Left lobe of liver (tissue), 2 donors: ENCODE measurements at places on chromosomes 5 and 9. TPM values are rescaled to one million over a fixed set of nuclear protein-coding genes. Genes with fewer than 3 reads are reported as not detected.

GRCh38 chr5:3654515-3654914 is 58.9 kb downstream of the IRX1 start:
- no peak for DNase-seq

GRCh38 chr5:50744776-50745175 is 78.3 kb downstream of the PARP8 start:
- no peak for DNase-seq

DNA sequence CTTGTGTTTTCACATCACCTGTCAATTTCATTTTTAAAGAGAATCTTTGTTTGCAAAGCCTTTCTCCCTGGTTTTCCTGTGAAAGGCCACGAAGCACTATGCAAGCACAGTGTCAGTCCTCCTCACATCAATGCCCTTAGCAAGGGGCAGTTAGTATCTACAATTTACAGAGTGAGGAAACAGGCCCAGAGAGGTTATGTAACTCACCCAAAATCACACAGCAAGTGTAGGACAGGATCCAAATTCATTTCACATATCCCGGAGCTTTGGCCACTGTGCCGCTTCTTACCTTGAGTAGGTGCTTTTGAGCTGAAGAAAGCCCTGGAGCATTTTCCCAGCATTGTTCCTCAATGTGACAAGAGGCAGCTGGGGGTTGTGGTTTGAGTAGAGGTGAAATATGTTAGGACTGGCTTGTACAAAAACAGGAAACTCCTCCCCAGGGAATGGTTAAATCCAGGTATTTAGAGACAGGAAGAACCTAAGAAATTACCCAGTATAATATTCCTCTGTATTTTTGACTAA is 283.8 kb downstream of the NTRK2 start:
- no peak for DNase-seq

DNA sequence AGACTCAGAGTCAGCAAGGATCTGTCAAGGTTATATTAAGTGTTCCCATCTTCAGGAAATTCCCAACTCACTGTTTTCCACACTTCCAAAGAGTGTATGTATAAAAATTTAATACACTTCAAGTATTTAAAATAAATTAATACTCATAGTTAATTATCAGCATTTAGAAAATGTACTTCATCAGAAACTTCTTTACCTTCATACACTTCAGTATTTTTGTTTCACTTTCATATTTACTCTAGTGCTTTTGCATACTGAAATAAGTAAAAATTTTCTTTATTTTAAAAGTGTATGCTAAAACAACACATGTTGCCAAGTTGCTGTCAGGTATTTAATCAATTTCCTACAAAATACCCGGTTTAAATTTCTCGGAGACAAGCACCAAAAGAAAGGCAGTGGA is 16.5 kb downstream of the RICTOR start:
- DNase-seq = no peak

PCAT7 gene
- total RNA-seq = 2.2 TPM

DNA sequence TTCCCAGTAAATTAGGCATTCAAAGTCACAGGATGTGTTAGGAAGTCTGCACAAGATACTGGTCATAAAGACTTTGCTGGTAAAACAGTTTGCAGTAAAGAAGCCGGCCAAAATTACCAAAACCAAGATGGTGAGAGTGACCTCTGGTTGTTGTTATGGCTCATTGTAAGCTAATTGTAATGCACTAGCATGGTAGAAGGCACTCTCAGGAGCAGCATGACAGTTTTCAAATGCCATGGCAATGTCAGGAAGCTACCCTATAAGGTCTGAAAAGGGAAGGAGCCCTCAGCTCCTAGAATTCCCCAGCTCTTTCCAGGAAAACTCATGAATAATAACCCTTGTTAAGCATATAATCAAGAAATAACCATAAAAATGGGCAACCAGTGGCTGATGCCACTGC is 64.3 kb upstream of the TNC start:
- no peak for DNase-seq

DNA sequence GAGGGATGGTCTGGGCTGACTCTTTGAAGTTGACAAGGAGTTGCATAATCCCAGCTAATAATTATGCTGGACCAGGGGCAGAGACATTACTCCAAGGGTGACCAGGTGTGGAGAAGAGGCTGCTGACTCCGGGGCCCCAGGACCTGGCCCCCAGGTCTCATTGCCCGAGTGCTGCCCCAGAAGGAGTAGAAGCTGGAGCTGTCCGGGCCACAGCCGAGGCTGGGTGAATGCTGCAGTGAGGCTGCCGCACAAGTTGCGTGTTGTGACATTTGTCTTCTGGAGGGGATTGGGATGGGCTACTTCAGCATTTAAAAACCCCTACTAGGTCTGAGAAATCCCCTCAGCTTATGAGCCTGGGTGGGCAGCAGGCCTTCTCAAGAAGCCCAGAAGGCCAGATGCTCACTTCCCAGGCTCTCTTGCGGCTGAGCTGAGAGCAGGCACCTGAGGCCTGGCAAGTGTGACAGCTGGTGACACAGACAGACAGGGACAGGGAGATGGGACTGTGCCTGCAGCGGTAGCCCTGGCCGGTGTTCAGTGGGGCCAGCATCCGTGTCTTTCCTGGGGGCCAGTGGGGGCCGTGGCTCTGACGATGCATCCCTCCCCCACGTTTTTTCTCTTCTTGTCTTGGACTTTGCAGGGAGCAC is 122.8 kb downstream of the KCNIP1 start:
- DNase-seq = no peak

DNA sequence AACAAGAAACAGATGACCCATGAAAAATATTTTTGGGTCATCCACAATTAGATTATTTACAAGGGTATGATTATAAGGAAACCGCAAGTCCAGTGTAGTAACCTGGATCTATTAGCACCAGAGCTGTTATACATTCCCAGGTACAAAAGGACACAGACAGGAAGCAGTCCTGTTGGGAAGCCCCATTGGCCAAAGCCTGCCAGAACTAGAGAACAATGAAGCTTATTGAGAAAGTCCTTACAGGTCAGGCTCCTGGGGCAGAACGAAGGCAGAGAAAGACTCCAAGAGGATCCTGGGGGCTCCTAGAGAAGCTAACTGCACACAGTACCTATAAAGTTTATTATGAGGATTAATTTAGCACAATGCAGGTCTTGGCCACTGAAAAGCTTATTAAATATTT is 169.9 kb downstream of the PARP8 start:
- DNase-seq = no peak

LVRN gene
- 0.13 TPM for total RNA-seq

DNA sequence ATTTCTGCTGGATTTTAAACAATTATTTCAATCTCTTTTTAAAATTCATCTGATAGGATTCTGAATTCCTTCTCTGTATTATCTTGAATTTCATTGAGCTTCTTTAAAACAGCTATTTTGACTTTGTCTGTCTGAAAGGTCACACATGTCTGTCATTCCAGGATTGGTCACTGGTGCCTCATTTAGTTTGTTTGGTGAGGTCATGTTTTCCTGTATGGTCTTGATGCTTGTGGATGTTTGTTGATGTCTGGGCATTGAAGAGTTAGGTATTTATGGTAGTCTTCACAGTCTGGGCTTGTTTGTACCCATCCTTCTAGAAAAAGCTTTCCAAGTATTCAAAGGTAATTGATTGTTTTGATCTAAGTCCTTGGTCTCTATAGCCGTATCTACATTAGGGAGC is 39.1 kb downstream of the DENND4C start:
- no peak for DNase-seq

DNA sequence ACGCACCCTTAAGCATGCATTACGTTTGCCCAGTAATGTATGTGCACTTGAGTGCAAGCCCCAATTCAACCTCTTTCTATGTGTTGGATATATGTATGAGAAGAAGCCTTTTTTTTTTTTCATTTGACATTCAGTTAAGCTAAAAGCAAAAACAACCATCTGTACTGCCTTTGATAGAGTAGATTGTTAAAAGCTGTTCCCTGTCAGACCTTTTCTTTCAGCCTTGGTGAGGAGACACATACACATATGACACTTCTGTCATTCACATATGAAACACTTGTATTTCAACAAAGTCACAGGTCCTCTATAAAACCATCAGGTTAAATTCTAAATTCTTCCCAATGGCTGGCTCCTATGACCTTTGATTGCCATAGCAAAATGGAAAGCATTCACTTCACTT is 40.2 kb upstream of the STARD4 start:
- DNase-seq = no peak

MELK gene
- 0.23 TPM for total RNA-seq

SPATA31D4 gene
- not detected for total RNA-seq

GRCh38 chr9:105218673-105219072 is 25.8 kb upstream of the SLC44A1 start:
- no peak for DNase-seq

CNTLN gene
- total RNA-seq = 8.5 TPM

DNA sequence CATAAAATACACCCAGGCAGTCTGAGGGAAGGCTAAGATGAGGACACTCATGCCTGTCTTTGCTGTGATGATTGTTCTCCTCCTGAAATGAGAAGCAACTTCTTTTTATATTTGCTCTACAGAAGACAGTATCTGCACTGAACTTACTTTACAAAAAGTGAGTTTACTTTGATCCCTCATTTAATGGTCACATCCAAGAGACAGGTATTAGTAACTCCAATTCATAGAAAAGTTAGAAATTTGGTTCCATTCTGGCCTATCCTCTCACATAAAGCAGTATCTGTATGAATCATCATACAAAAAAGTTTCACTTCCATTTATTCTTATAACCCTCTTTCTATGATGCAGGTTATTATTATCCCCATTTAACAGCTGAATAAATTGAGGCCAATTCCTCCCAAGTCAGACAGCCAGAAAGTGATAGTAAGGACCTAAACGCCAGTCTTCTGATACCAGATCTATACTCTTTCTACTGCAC is 15.2 kb downstream of the TSTD2 start:
- DNase-seq = no peak
